ENCODE measurements at places on chromosomes 16 and 17.

DNA sequence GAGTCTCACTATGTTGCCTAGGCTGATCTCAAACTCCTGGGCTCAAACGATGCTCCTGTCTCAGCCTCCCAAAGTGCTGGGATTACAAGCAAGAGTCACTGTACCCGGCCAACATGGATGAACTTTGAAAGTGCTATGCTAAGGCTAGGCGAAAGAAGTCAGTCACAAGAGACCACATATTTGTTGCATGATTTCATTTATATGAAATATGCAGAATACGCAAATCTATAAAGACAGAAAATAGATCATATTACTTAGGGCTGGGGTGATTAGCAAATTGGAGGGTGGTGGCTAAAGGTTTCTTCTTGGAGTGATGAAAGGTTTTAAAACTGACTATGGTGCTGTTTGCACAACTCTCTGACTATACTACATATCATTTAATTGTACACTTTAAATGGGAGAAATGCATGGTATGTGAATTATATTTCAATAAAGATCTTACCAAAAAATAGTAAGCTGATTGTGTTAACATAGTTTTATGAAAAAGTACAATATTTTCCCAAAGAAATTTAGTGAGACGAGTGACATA, 1.2 kb upstream of the FLYWCH1 start:
- DNase-seq, result no peak

DNA sequence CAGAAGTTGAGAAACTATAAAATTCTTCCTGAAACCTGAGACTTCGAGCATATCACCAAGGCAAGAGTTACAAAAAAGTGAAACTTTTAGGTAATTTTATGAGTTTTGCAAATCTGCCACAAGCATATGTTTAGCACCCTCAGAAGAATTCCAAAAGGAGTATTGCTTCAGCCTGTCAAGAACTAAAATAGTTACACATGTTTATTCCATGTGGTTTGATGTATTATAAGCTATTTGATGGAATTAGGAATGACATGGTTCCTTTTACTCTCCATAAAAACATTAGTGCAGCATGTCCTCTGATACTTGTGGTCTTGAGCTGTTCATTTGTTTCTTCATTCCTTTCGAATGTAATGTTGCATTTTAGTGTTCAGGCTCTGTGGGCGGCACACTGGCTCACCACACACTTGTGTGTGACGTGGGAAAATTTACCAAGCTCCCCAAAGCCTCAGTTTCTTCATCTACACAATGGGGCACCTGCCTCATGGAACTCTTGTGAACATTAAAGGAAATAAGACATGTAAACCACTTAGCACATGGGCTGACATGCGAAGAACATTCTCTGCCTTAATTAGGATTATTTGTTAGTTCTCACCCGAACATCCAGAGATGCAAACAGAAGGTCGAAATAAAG, 204.2 kb upstream of the FOXF1 start:
- no peak for DNase-seq

DNA sequence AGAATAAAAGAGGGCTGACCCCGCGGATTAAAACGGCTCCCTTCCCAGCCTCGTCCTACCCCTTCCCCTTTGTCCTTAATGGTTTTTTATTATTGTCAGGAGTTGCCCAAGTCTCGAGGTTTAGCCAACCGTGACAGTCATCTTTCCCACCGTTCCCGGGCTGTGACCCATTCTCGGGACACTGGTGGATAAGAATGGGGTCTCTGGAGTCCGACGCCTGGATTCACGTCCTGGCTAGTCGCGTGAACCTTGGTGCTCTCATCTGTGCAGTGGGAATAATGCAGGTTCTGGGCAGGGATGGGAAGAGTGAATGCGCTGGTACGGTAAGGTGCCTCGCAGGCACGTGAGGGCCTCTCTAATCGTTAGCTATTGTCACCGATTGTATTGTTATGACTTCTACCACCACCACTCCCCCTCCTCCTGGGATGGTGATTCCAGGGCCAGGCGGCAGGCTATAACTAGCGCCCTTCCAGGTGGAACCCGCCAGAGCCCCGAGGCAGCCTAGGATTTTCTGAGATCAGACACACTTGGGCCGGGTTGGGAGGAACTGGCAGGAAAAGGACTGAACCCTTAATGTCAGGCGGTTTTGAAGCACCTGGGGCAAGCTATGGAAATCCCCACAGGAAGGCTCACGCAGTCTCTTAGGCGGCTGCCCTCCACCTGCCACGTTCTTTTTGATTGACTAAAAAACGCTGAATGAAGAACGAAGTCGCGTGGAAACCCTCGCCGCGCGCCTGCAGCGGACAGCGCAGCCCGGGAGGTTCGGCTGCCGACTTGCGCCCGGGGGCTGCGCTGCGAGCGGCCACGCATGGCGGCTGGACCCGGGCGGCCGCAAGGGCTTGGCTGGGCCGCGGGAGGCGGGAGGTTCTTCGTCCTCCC, 2.7 kb downstream of the HS3ST3B1 start:
- no peak for DNase-seq

DNA sequence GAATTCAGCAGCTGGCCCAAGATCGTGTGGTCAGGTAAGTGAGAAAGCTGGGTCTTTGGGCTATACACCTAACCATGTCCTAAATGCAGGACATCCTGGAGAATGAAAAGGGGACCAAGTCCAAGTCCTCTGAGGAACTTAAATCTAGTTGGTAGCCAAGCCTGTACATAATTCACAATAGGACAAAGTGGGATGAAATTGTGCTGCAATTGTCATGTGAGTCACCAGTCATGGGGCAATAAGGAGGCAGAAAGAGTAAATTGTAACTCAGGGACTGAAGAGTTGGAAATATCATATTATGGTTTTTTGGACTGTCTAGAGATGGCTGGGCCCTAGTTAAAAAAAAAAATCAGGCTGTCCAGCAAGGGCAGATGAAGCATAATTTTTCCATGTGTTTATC, 202.6 kb downstream of the CYLD start:
- no peak for DNase-seq

DNA sequence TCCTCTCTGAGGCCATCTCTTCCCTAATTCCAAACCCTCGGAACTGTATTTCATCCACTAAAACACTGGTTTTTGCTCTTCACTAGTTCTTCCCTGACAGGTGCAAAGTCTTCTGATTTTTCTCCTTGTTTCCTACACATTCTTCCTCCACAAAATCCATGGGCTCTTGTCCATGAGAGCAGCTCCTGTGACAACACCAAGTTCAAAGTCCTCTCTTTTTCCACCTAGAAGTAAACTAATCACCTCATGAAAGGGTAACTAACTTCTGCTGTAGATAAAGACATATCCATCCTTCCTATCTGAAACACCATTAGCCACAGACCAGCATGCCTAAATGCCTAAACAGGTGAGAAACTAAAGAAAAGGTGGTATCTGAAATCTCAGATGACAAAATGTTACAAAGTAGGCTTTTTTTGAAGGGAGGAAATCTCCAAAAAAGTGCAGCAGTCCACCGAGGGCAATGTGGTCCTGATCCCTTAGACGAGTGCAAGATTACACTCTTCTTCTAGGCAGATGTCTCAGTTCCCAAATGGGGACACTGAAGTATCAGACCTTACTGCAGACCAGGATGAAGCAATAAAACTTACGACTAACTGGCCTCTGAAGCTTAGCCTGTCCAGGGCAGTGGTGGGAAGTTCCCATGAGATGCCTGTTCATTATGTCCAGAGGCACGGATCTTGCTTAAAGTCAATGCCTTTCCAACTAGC, 2.8 kb downstream of the PIP4K2B start:
- DNase-seq, result no peak

- DNase-seq, result peak; percentile 77
Observed at GRCh38 chr17:47257651-47258339, 4.2 kb downstream of the ITGB3 start.

DNA sequence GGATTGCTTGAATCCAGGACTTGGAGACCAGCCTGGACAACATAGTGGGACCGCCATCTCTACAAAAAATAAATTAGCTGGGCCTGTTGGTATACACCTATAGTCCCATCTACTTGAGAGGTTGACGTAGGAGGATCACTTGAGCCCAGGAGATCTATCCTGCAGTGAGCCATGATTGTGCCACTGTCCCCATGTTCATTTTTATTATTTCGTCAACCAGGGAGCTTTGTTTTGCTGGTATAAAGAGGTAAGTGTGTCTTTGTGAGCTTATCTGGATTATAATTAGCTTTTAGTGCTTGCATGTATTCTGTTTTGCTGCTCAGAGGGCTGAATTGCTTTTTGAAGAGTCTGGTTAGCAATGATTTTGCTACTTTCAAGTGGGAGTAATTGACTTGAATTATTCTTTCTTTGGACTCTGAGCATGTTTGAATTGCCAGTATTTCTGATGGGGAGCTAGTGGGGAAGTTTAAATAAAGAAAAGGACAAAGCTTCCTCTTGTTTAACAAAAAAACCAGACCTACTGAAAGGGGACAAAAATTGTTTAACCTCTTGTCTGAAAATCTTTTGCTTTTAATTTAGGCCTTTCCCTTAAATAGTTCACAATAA, 31.6 kb upstream of the BCAS3 start:
- DNase-seq, result no peak

GRCh38 chr16:3304370-3304769, 860 bp downstream of the TIGD7 start:
- no peak for DNase-seq

- no peak for DNase-seq
Observed at GRCh38 chr17:81486199-81486810, 26.3 kb downstream of the ACTG1 start.

GRCh38 chr17:64627797-64628196, 34.3 kb downstream of the SMURF2 start:
- no peak for DNase-seq

DNA sequence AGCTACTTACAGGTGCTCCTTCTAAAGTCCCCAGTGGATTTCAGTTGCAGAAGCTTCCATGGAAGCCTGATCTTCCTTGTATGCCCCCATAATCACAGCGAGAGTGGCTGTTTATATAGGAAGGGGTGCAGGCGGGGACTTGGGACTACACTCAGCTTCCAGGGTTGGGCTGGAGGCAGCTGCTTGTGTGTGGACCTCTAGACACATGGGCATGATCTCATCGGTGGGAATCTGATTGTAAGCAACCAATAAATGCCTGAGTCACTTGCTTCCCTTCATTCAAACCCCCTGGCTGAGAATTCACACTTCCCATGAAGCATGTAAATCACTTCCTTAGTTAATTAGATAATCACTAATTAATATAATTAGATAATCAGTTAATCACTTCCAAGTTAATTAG, 1.0 kb upstream of the KRT20 start:
- DNase-seq, result no peak

DNA sequence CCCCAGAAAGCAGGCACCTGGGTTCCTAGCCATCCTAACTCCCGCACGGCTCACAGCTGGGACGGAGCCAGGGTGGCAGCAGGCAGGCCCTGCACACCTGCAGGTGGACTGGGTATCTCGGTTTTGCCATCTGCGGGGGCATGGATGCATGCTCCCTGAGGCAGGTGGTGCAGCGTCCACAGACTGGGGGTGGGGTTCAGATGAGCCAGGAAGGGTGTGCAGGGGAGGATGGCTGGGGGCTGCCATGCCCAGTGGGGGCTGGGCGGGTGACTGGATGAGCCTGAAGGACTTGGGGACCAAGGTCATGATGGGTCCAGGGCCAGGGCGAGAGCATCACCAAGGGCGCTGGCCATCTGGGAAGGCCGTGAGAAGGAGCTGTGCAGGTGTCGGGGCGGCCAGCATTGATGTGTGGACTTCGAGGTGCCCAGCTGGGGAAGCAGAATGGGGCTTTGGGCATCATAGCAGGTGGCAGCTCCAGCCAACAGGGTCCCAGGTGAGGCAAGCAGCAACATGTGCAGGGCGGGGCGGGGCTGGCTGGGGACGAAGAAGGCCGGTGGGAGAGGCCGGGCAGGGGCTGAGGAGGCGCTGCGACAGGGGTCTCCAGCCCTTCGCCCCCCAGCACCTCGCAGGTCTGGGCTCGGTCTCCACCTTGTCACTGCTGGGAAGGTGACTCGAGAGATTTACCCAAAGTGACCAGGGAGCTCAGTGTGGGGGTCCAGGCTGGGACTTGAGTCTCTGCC, 41.0 kb upstream of the ZNF469 start:
- DNase-seq, result no peak

DNA sequence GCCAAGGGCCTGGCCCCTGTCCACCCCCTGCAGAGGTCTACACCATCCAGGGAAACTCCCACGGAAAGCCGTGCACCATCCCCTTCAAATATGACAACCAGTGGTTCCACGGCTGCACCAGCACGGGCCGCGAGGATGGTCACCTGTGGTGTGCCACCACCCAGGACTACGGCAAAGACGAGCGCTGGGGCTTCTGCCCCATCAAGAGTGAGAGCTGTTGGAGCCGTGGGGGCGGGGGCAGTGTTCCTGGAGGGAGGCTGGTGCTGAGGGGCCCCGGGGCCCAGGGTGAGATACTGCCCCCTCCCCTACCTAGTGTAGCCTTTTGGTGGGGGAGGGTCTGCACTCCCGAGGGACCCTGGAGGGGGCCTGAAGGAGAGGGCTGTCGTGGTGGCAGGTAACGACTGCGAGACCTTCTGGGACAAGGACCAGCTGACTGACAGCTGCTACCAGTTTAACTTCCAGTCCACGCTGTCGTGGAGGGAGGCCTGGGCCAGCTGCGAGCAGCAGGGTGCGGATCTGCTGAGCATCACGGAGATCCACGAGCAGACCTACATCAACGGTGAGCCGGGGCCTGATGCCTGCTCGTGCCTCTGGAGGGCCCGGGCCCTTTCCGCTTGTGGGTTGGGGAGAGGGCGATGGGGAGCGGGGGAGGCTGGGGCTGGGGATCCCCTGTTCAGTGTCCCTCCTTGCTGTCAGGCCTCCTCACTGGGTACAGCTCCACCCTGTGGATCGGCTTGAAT, 38.8 kb downstream of the MRC2 start:
- no peak for DNase-seq

DNA sequence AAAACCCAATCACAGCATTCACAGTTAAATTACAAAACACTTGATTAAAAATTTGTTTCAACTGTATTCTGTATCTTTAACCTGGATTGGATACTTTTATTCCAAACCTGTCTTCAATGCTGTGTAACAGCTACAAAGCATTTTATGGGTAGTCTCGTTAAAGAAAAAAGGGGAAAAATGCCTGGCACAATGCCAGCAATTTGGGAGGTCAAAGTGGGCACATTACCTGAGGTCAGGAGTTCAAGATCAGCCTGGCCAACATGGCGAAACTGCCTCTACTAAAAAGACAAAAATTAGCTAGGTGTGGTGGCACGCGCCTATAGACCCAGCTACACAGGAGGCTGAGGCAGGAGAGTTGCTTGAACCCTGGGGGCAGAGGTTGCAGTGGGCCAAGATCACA, 4.0 kb downstream of the GNA13 start:
- no peak for DNase-seq

GRCh38 chr17:80063830-80064585, 27.6 kb downstream of the CCDC40 start:
- DNase-seq, result peak; percentile 84

GRCh38 chr16:49811644-49812334, 44.1 kb downstream of the ZNF423 start:
- DNase-seq, result no peak

- no peak for DNase-seq
Observed at GRCh38 chr17:37735165-37735564, 9.7 kb downstream of the HNF1B start.

DNA sequence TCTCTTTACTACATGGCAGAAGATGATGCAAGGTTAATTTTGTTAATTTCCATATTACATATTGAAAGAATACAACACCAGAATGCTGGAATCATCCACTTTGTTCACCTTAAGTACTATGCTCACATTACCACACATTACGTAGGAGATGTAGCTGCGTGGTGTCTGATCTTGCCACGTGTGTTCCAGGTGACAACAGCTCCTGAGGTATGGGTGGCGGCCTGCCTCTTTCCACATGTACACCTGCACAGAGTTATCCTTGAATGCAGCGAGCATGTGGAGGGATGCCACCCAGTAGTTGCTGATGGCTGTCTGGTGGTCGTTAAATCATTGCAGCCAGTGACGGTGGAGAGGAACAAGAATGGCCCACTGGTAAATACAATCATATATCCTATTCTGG, 740.5 kb upstream of the EEF2KMT start:
- no peak for DNase-seq

All from H54 (cell line).